Left renal cortex interstitium (tissue), 4 donors: ENCODE measurements at places on chromosomes 4 and X. TPM values are rescaled to one million over a fixed set of nuclear protein-coding genes. Genes with fewer than 3 reads are reported as not detected.

- no peak for DNase-seq
Observed at GRCh38 chrX:68060506-68061205, 372.6 kb downstream of the OPHN1 start.

DNA sequence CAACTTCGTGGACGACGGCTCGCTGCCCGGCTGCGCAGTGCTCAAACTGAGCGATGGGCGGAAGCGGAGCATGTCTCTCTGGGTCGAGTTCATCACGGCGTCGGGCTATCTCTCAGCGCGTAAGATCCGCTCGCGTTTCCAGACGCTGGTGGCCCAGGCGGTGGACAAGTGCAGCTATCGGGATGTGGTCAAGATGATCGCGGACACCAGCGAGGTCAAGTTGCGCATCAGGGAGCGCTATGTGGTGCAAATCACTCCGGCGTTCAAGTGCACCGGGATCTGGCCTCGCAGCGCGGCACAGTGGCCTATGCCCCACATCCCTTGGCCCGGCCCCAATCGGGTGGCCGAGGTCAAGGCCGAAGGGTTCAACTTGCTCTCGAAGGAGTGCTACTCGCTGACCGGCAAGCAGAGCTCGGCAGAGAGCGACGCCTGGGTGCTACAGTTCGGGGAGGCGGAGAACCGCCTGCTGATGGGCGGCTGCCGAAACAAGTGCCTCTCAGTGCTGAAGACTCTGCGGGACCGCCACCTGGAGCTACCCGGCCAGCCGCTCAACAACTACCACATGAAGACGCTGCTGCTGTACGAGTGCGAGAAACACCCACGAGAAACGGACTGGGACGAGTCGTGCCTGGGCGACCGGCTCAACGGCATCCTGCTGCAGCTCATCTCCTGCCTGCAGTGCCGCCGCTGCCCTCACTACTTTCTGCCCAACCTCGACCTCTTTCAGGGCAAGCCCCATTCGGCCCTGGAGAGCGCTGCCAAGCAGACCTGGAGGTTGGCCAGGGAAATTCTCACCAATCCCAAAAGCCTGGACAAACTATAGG, 1.5 kb downstream of the MAB21L2 start:
- no peak for DNase-seq

GRCh38 chr4:16196482-16197393, 29.5 kb downstream of the TAPT1 start:
- DNase-seq, result peak; percentile 59

Gene MND1
- polyA plus RNA-seq, result 16.5 TPM

DNA sequence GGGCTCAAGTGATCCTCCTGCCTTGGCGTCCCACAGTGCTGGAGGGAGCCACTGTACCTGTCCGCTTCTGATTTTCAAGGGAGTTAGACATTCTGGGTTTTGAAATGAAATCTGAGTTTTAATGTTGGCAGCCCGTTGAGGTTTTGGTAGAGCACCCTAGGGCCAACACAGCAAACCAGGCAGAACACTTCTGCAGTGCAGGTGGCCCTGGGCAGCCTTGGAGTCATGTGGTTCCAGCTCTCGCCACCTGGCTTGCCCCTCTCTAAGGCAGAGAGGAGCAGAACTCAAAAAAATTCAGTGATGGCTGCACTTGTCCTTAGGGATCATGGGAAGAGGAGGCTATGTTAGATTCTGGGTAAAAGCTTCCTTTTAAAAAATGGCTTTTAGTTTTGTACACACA, 74.9 kb downstream of the CLDN34 start:
- no peak for DNase-seq

- DNase-seq, result no peak
Observed at GRCh38 chrX:265502-265901, 15.7 kb upstream of the PLCXD1 start.

Gene ATRX
- polyA plus RNA-seq, result 88.0 TPM

- DNase-seq, result no peak
Observed at GRCh38 chr4:81069706-81070331, 39.3 kb downstream of the BMP3 start.

Gene LNX1
- 17.8 TPM for polyA plus RNA-seq

GRCh38 chr4:161444626-161445025, 719.2 kb downstream of the FSTL5 start:
- no peak for DNase-seq

DNA sequence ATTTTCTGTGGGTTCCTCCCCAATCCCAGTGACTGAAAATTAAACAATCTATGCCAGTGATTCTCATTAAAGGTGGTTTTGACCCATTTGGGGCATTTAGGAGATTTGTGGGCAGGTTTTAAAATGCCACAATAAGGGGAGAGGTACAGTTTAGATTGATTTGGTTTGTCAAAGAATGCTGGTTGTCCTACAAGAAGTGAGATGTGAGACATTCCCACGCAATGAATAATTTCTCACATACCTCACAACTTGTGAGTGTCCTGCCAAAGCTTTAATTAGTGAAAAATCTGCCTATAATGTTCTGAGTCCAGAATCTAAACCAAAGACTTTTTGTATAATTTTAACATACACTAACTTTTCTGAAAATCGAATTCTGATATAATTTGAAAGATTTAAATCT, 199.4 kb downstream of the MAPK10 start:
- no peak for DNase-seq

DNA sequence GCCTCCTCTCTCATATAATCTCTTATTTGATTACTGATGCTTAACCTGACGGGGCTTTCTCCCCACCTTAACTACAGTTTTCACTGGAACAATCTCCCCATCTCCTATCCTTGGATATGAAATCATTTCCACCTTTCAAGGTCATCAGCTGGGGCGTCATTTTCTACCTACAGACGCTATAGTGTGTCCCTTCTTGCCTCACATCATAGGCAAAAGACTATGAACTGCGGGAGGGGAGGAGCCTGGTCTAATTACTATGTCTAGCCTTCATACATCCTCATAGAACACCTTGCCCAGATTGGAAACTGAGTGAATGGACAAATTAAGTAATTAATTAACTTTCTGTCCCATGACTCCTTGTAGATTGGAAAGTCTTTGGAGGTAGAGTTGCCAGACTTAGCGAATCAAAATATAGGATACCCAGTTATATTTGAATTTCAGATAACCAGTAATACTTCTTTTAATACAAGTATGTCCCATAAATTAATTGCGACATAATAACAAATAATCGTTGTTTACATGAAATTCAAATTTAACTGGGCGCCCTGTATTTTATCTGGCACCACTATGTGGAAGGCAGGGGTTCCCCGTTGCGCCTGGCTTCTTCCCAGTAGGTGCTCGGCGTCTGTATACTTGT, 752 bp upstream of the ATP6AP2 start:
- no peak for DNase-seq

DNA sequence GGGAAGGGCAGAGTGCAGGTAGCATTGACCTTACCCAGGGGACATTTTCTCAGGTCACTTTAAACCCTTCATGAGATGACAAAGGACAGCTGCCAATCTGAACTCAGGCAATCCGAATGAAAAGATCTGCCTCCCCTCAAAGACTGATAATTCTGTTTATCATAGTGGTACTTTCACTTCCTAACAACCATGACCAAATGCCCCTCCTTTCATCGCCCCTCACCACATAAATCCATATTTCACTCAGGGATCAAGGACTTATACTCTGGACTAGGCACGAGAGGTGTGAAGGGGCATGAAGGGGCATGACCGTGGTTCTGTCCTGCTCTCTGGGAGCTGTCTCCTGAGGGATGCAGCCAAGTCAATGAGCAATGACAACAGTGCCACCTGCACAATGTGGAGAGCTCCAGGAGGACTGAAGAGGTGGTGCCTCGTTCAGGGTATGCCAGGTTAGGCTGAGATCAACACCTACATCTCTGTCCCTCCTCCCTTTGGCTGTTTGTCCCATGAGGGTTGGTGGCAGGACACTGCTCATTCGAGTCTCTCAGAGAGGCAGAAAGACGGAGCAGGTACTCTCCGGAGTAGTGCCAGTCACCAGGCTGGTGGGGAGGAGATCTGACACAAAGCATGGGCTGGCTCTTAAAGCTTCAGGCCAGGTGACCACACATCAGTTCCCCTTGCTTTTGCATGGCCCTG, 12.5 kb downstream of the HS3ST1 start:
- no peak for DNase-seq

Gene CT45A1
- not detected for polyA plus RNA-seq

DNA sequence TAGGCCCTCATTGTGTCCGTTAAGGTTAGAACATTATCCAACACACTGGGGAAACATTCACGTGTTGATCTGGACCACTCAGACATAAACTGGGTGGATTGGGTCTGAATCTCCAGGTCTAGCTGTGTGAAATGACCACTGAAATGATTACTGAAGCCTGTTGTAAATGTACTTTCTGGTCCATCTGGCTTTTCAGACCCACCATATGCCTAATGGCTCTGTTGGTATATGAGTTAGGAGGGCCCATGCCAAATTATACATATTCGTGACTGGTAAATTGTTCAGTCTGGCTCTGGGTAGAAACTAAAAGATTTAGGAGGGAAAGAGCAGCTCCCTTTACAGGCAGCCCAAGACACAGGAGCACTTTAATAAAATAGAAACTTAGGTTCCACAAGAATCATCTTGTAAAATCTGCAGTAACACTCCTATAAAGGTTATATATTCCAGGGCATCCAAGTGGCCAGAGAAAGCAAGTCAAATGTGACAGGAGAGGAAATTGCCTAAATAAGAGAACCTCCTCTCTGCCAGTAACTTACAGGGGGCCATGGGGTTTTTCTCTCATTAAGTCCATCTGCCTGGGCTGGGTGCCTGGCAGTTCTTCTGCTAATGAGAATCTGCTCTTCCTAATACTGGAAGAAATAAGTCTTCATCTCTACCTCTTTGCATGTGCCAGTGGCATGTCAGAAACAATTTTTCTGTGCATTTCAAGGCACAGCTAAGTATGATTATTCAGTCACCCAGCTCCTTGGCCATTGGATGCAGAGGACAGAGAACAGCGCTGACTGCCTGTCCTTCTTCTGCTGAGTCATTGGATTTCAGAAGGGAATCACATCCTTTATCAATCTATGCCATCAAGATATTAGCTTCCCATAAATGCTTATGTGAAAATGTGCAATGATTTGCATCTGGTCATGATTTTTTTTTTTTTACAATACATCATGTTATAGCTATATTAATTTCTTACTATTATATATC, 112.6 kb downstream of the GLRA2 start:
- DNase-seq, result no peak

- no peak for DNase-seq
Observed at GRCh38 chr4:164438321-164438720, 315.6 kb upstream of the SMIM31 start.

- DNase-seq, result no peak
Observed at GRCh38 chr4:164931551-164932324, 45.7 kb downstream of the TRIM61 start.

DNA sequence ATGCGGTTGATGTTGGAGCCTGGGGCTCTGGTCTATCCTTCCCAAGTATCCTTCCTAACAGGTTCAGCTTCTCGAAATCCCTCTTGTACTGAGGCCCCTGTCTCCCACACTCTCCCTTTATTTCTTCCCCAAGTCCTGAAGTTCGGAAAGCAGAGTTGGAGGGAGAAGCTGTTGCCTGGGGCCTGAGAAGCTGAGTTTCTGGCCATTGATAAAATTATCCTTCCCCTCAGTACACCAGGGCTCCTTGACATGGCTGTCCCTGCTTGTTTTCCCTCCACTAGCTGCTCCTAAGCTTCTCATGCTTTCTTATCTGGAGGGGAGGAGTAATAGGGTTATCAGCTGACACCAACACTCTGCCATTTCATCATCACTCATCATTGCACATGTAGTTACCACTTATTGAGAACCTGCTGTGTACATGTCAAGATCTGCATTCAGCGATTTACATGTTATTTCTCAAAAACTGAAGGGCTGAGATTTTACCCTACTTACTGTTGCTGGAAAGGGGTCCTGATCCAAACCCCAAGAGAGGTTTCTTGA, 58.0 kb downstream of the FUNDC1 start:
- no peak for DNase-seq

GRCh38 chr4:24772061-24772705, 23.2 kb upstream of the SOD3 start:
- no peak for DNase-seq

DNA sequence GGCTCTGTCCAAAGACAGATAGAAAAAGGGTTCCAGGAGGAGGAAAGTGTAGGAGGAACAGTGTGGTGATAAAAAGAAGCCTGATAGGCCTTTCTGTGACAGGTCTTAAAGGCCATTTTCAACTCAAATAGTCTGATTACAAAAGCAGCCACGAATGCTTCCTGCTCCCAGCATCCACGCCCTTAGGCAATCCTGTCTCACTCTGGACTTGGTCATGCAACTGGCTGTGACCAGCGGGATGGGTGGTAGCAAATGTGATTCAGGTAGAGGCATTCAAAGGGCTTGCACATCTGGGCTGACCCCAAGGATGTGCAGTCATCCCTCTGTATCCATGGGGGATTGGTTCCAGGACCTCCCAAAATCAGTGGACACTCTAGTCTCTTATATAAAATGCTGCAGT, 14.4 kb upstream of the SEPSECS start:
- no peak for DNase-seq

- DNase-seq, result no peak
Observed at GRCh38 chrX:136268051-136269048, 17.1 kb upstream of the MAP7D3 start.

DNA sequence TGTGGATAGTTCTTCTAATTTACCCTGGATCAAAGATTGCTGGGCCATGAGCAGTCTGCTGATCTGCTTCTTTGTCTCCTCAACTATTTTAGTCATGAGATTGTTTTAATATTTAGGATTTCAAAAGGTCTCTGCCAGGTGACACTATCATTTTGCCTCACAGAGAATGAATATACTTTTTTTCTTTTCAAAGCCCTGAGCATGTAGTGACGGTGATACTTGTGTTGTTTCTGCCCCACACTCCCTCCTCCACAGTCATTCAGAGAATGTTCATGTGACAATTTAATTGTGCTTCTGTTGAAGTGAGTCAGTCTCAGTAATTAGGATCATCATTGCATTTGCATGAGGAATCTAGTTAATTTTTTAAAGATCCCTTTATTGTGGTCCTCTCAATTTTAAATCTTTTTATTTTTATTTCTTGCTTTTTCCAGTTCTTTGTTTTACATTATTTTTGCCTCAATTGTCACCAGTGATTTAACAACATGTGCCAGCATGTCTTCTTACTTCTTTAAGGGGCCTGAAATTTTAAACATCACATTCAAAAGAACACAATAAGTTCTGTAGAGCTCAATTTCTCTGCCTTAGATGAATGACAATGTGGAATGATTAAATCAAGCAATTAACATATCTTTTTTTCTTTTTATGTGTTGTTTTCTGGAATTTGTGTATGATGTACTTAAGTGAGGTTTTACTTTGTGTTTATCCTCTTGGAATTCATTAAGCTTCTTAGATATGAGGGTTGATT, 12.3 kb downstream of the MMRN1 start:
- DNase-seq, result no peak

- no peak for DNase-seq
Observed at GRCh38 chrX:65642914-65643491, 24.5 kb upstream of the MSN start.

DNA sequence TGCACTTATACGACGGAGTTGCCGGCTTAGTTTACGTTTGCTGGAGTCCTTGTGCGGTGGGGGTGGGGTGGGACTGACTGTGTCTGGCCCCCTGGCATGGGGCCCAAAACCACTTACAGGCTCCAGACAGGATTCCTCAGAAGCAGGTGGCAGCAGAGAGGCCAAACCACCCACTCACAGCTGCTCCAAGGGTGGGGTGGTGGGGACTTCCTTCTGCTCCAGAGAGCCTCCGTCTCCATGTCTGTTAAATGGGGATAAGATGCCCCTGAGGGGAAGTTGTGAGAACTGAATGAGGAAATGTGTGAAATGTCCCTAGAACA, 36.7 kb downstream of the PSAPL1 start:
- no peak for DNase-seq
